Central memory CD4-positive, alpha-beta T cell (primary cell): ENCODE measurements at places on chromosomes 2 and 18.

GRCh38 chr2:1461507-1462390, 48.5 kb downstream of the TPO start:
- no peak for DNase-seq

- no peak for DNase-seq
Observed at GRCh38 chr2:72386288-72386687, 238.6 kb upstream of the CYP26B1 start.

DNA sequence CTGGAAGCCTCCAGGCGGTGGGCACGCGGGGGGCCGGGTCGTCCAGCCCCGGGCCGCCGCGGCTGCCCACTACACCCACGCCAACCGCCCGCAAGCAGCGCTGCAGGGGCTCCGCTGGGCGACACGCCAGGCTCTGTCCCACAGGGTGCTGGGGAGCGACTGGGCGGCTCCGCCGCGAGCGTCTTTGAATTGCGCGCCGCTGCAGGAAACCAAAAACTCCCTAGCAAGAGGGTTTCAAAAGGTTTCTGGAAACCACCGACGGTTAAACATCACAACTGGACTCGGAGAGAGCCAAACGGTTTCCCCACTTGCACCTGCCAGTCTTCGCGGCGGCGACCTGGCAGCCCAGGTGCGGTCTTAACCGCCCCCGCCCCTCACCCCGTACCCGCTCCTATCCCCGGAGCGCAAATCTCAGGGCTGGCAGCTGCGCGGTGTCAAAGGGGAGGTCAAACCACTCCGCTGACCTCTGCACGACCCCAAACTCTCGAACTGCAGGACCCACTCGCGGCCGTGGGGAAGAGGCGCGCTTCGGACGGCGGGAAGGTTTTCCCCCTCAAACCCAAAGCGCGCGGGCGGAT, 1.0 kb downstream of the CXCR4 start:
- peak; percentile 78 for DNase-seq

- DNase-seq: no peak
Observed at GRCh38 chr2:100757621-100758394, 62.1 kb upstream of the NPAS2 start.

GRCh38 chr18:73462092-73462491, 594.3 kb upstream of the NETO1 start:
- no peak for DNase-seq

DNA sequence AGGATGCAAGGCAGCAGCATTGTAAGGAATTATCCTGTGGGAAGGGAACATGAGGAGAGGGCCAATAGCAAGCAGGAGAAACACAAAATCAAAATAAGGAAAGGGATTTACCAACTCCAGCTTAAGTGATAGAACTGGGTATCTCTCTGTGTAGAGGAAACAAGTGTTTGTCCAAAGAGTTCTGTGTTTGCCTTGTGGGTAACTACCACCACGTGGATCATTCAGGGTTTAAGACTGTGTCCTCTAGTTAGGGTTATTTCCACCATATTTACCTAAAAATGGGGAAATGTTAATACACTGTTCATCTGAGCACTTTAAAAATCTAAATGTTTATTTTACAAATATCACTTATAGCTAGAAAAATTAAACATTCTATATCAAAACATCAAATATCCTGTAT, 283.3 kb downstream of the EIPR1 start:
- DNase-seq: no peak

DNA sequence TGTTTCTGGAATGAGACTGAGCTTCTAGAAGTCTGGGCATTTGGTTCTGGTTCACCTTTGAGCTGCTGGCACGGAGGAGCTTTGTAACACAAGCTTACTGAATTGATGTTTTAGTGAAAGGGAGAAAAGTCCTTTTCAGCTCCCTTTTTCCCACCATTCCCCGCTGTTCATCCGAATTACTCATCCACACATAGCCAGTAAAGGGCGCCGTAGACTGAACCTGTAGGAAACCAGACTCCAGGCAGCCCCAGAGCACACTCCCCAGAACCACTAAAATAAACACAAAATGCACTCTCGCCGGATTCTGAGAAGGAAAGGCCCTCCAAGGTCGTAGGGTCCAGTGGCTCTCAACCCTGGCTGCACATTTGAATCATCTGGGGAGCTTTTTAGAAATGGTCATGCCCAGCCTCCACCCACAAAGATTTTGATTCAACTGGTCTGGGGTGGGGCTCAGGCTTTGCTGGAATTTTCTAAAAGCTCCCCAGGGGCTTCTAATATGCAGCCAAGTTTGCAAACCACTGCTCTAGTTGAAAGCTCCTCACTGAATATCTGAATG, 29.6 kb downstream of the TCF7L1 start:
- no peak for DNase-seq

- DNase-seq: peak; percentile 66
Observed at GRCh38 chr2:183035954-183036669, 2.1 kb downstream of the NCKAP1 start.

- no peak for DNase-seq
Observed at GRCh38 chr2:173064151-173064805, 11.4 kb upstream of the MAP3K20 start.
